ENCODE measurements at places on chromosomes 6 and 20.
A peak's percentile ranks its signal among the peaks of the same experiment; 100 is the strongest.

- DNase-seq = no peak
Measured at GRCh38 chr20:24816907-24817306, 132.2 kb upstream of the CST7 start.

- no peak for DNase-seq
Measured at GRCh38 chr6:113763876-113764275, 93.3 kb upstream of the MARCKS start.

- no peak for DNase-seq
Measured at GRCh38 chr6:44696099-44696498, 308.6 kb downstream of the CDC5L start.

DNA sequence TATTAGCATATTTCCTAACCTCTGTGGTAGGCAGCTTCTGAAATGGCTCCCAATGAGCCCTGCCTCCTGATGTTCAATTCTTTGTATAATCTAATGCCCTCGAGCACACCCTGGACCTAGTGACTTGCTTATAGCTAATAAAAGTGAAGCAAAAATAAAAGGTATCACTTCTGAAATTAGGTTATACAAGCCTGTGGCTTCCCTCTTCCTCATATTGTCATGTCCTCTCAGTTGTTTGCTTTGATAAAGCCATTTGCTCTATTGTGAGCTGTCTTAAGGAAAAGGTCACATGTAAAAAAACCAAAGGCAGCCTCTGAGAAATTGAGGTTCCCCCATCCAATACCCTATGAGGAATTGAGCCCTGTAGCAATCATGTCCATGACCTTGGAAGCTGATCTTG, 442.1 kb upstream of the ADGRB3 start:
- DNase-seq = no peak

DNA sequence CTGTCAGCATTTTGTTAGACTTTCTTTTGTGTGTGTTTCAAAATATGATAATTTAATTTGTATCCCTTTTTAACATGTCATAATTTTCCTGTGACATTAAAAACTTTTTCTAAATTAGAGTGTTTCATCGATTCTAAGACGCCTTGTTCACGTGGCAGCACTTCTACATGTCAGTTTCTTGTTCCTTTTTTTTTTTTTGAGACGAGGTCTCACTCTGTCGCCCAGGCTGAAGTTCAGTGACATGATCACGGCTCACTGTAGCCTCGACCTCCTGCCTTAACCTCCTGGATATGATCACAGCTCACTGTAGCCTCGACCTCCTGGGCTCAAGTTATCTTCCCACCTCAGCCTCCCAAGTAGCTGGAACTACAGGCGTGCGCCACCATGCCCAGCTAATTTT, 27.6 kb upstream of the ADRM1 start:
- no peak for DNase-seq

- DNase-seq = no peak
Measured at GRCh38 chr6:144347933-144348332, 62.8 kb downstream of the UTRN start.

GRCh38 chr20:47036091-47036870, 141.6 kb downstream of the EYA2 start:
- no peak for DNase-seq

DNA sequence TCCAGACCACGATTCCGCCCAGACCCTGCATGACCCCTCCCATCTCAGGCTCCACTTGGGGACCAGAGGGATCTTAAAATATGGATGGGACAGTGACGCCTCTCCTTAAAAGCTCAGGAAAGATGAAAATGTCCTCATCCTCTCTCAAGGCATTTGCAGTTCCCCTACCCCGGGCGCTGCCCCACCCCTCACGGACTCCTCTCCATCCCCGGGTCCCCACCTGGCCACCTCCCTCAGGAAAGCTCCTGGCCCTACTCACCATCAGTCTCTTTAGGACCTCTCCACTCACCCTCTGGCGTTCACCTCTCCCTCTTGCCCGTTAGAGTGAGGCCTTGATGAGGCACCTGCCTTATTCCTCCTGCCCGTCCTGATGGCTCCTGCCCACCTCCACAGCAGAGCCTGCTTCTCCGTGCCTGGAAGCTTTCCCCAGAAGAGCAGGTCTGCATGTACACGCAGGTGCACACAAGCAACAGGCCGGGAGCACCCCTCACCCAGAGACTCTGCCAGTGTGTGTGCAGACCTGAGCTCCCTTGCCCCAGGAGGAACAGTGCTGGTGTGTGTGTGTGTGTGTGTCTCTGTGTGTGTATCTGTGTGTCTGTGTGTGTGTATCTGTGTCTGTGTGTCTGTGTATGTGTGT, 105.6 kb upstream of the NXT1 start:
- no peak for DNase-seq

GRCh38 chr6:113394216-113394615, 462.9 kb upstream of the MARCKS start:
- no peak for DNase-seq

GRCh38 chr6:10555625-10556309, 34.6 kb downstream of the GCNT2 start:
- no peak for DNase-seq

DNA sequence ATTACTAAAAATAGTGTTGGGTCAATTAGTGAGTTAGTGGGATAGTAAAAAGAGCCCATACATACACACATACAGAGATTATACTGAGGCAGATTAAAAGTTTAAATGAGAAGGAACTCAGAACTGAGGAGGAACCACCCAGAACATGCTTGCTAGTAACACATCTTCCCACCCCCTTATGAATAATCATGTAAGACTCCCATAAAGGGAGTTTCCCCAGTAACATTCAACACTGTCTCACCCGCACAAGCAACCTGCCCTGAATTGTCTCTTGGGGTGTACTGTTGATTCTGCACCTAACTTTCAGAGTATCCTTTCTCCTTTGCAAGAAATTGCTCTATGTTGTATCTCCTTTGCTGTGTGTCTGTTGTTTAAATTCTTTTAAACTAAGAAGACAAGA, 11.1 kb upstream of the HLA-DQB2 start:
- no peak for DNase-seq

GRCh38 chr6:54467384-54467783, 159.1 kb downstream of the TINAG start:
- no peak for DNase-seq

DNA sequence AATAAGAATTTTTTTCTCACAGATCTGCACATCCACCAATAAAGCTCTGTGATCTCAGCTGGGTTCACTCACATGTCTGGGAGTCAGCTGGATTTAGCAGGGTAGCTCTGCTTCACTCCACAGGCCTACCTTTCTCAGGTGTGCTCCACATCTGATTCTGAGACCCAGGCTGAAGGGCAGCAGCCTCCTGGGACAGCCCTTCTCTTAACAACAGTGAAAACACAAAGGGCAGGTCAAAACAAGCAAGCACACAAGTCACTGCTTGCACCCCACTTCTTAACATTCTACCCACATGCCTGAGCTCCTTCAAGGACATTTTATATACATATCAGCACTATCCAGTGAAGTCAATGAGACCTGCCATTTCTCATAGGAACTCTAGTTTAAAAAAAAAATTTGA, 96.0 kb upstream of the MAP3K4 start:
- DNase-seq = no peak

DNA sequence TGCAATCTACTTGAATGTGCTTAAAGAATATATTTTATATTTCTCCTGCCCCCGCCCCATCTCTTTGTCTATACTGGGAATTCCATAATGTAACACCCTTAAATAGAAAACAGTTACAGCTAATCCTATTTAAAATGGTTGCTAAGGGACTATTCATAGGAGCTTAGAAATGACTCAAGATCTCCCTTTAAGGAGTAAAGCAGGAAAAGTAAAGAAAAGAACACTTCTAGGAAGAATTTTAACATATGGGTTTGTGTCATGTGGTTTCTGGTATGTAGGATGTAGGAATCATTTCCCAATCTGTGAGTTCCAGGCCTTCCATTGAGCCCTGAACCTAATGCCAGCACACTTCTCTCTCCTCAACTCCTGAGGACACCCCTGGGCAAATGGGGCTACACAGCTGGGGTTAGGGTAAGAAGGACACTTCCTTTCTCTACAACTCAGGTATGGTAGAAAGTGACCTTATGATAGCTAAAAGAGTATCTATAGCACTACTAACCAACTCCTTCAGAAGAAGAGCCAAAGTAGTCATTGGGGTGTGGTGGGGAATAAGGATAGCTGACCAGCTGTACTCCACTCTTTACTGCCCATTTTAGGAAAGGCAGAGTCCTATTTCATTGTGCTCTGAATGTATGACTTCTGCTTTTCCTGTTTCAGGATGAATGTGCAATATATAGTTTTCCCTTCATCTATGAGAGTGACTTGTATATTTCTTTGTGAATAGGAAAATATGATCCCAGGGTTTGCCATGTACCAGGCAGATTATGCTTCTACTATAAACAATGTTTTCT, 27.3 kb downstream of the RIMS1 start:
- DNase-seq = no peak

- DNase-seq = peak; percentile 8
Measured at GRCh38 chr6:33213166-33213988, 5.1 kb downstream of the RING1 start.

- DNase-seq = no peak
Measured at GRCh38 chr6:84253380-84253779, 25.9 kb upstream of the CEP162 start.

GRCh38 chr20:38113401-38114325, 51.4 kb downstream of the TGM2 start:
- DNase-seq = no peak

- DNase-seq = no peak
Measured at GRCh38 chr6:29071831-29072723, 15.0 kb downstream of the OR2B3 start.

DNA sequence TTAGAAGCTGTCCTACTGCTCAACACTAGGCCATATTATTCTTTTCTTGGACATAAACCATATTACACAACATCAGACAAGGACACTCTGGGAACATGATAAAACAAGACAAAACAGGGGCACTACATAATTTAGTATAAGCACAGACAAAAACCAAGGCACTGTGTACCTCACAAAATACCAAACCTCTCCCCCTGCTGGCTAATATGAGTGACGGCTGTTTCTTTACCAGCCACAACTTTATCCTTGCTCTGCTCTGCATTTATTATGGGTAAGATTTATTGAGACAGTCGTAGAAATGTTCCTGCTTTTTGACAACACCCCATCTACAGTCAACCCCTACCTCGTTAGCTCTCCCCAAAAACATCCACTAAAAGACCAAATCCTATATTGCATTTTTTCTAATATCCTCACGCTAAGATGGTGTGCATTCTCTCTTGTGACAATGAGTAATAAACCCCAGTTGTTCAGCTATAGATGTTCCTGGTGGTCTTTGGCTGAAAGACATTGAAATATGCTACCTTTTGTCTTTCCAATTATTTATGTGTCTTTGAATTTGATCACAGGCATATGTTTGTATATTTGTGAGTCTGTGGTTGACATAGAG, 23.8 kb upstream of the POLR1H start:
- no peak for DNase-seq

DNA sequence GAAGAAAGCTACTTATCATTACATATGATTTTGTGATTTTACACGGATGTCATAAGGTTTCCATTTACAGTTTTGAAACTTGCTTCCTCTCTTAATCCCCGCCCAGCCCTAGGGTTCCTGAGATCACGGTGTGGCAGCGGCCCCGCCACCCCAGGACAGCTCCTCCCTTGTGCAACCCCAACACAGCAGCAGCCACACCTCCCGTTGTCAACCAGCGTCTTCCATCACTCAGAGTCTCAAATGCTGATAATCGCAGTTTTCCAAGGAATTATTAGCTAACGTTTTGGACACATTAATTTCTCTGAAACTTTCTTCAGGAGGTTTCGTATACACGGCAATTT, 204.8 kb downstream of the THBS2 start:
- DNase-seq = no peak

DNA sequence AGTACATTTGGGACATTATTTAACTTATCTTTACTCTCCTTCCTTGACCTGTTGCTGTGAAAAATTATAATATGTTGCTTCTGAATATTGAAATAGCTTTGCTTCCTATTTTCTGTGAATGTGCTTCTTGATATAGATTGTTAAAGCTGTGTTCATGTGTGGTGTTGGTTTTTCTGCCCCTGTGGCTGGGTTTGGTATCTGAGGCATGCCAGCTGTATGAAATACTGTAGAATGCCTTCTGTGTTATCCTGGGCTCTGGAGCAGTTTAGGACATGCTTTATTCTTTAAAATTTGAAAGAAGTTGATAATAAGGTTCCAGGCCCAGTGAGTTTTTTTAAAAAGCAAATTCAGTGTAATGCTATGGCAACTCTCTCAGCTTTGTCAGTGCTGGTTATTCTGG, 71.7 kb downstream of the HIVEP1 start:
- DNase-seq = no peak

DNA sequence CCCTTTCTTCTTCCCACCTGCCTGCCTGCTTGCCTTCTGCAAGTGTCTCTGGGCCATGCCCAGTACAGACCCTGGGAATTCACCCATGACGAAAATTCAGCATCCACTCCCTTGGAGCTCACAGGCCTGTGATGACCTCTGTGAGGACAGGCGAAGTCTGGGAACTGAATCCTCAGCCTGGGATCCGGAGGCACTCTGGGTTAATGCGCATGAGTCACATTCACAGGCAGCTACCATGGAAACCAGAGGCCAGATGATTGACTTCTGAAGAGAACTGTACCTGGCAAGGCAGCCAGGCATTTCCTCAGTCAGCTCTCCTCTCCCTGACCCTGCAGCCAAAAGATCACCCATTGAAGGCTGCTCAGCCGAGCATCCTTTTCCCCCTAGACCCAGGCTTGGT, 41.0 kb downstream of the SLC9A8 start:
- no peak for DNase-seq

- peak; percentile 39 for DNase-seq
Measured at GRCh38 chr6:166626177-166627032, 646 bp downstream of the RPS6KA2 start.

DNA sequence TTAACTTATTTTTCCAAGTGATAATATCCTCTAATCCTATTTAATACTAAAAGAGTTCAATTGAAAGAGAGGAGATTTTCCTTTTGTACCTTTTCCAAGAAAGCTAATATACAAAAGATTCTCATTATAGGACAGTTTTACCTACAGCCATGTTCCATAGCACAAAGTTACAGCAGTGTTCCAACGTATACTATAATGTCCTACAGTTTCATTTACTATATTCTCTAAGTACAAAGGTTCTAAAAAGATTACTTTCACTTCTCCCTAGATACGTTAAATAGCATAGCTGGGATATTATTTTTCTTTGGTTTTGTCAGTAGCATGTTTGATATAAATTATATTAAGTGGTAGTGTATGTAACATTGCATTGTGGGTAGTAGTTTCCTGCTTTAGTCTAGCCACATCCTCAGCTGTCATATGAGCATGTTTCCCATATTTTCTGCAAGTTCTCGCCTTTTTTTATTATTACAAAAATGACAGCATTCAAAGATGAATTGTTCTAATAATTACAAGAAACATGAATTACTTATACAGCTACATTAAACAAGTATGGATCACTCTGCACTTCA, 4.4 kb upstream of the RUNX2 start:
- DNase-seq = no peak

GRCh38 chr6:52815167-52816092, 11.8 kb upstream of the GSTA1 start:
- DNase-seq = peak; percentile 11

- no peak for DNase-seq
Measured at GRCh38 chr6:37388578-37388977, 34.8 kb downstream of the RNF8 start.

GRCh38 chr6:47446669-47447330, 30.8 kb upstream of the CD2AP start:
- DNase-seq = no peak
